Panc1 (cell line): ENCODE measurements at places on chromosomes 6 and 20.

- DNase-seq = no peak
Measured at GRCh38 chr6:135419162-135419561, 78.4 kb downstream of the AHI1 start.

- no peak for DNase-seq
Measured at GRCh38 chr6:158324136-158324535, 11.9 kb downstream of the TULP4 start.

DNA sequence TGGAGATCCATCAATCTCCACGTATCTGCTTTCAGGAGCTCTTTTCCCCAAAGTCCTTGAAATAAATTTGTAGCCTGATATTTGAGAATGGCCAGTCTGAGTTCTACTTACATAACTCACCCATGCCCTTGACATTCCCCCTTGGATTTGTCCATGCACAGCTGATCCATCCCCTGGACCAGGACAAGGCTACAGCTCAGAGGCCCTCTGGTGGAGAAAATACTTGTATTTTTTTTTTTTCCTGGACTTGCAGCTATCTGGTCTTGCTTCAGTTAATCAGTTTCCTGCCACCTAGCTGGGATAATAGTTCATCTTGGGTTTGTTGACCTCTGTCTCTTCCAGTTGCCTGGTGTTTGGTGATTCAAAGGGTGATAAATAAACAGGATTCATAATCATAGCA, 467.6 kb downstream of the DHX35 start:
- no peak for DNase-seq

DNA sequence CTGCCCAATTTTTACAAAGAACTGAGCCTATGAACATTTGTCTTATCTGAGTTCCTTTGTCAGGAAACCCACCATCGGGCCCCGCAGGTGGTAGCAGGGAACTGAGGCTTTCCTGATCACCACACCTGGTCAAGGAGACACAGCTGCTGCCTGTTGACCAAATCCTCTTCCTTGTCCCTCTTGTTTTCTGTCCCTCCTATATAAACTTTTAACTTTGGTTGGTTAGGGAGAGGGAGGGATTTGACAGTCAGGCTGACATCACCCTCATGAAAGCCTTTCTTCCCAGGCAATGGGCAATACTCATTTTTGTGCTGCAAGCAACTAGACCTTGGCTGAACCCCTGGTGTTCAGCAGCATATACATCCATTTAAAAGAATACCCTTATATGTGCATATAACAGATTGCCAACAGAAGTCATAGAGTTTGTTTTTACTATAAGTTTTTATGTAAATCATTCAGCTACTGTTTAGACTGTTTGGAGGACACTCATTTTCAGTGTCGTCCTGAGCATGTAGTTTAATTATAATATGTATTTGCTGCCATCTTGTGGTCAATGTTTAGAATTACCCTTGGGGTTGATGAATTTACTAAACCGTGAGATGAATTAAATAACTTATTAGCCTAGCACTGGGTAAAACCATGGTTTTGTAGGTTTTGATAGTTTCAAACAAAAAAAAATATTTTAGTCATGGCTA, 17.0 kb downstream of the CRISP1 start:
- DNase-seq = peak; percentile 27

DNA sequence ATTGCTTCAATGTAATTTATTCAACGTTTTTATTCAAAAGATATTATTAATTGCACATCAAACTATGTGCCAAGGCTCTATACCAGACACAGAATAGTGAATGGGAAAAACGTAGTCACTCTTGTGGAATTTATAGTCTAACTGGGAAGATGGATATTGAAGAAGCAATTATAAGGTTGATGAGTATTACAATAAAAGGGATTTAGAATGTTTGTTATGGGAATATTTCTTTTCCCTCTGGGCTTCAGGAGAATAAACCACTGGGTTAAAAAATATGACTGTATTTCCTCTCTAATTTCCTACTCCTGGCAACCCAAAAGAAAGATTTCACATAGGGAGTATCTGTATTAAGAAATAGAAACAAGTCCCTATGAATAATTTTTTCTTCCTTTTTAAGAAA, 25.1 kb upstream of the UTRN start:
- no peak for DNase-seq

- DNase-seq = no peak
Measured at GRCh38 chr20:13644010-13644409, 5.3 kb upstream of the TASP1 start.

DNA sequence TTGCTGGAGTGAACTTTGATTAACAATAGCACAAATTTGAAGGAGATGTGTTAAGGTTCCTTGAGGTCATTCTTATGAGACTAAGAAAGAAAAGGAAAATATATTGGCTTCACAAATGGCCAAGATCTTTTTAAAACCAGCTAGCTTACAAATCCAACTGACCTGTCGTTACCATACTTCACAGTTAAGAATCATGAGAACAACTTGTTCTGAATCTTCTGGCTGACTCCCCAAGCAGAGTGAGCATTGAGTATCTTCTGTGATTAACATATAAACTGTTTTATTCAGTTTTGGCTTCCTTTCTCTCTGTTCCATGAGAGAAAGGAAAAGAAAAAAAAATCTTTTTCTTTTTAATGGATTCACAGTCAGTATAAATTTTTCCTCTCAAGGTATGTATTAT, 277.1 kb downstream of the KHDC1L start:
- DNase-seq = no peak

DNA sequence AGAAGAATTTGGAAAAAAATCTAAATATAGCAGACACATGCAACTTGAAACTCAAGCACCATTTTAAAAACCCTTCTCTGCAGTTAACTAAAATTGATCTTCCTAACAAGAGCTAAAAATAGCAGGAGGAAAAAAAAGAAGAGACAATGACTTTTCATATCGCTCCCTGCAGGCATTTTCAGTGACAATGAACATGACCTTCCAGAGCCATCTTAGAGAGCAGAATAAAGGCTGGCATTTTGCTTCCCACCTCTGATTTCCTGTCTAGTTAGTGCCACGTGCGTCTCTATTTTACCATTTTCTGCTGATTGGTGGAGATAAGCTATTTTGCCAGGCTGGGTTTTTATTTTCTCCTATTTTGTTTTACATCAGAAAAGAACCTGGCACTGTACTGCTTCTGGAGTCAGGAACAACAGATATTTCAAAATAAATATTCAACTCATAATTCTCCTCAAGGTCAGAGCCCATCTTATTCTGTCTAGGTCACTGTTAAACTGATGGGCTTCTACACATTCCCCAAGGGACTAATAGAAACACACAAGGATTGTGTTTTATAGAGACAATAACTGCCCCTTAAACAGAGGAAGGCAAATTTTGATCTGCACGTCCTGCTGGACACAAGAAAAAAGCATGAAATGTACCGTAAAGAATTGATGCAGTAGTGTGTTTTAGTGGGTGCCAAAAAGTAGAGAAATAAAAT, 70.2 kb upstream of the ENPP5 start:
- no peak for DNase-seq

- no peak for DNase-seq
Measured at GRCh38 chr6:161644521-161644920, 370.7 kb upstream of the AGPAT4 start.

GRCh38 chr20:52542131-52542530, 350.6 kb upstream of the ZFP64 start:
- no peak for DNase-seq

GRCh38 chr6:73394577-73395354, at the start of gene DDX43:
Gene DDX43, plus strand, starts transcription at chr6:73394828. Its CDS starts 78 bp downstream, at chr6:73394906.
- peak; percentile 98 for DNase-seq

- DNase-seq = no peak
Measured at GRCh38 chr6:126641641-126642040, 301.7 kb downstream of the CENPW start.

DNA sequence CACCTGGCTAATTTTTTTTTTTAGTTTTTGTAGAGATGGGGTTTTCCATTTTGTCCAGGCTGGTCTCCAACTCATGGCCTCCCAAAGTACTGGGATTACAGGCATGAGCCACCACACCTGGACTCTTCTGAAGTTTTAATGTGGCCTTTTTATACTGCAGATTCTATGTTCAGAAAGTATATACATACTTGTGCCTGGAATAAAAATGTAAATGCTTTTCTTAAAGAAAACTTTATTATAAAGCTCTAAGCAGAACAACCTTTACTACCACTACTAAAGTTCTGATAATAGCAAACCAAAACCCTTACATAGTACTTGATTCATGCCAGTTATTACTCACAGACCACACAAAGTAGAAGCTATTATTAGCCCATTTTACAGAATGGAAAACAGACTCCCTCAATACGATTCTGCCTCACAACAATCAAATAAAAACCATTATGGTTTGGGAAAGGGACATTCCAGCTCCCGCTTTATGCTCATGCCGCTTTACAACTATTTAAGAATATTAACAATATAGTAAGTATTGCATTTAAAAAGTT, 5.3 kb downstream of the PHIP start:
- DNase-seq = no peak

GRCh38 chr6:73560182-73560732, 39.4 kb upstream of the EEF1A1 start:
- DNase-seq = no peak

- no peak for DNase-seq
Measured at GRCh38 chr20:58130581-58130980, 97.9 kb downstream of the ANKRD60 start.

DNA sequence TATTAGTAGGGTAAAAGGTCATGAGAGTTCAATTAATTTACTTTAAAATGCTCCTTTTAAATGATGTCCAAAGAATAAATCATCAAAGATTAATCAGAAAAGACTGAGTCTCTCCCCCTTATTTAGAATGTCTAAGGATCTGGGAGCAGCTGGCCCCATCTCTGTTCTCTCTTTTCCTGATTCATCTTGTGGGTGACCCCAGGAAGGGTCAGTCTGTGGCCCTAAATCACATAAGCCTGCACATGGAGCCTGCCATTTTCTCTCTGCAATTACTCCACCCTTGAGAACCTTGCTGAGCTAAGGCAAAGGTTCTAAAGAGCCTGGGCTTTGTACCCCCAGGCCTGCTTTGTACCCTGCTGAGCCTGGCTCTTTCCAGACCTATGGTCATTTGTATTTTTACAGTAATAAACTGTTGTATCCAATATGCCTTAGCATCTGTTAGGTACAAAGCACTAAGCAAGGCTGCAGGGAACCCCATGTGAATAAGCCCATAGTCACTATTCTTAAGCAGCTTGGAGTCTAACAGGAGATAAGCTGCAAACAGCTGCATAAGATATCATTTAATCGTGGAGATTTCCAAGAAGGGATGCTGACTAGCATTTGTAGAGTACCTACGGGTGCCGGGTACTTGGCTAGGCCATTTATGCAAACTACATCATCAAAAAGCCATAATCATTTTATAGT, 431.0 kb upstream of the MARCKS start:
- DNase-seq = no peak

DNA sequence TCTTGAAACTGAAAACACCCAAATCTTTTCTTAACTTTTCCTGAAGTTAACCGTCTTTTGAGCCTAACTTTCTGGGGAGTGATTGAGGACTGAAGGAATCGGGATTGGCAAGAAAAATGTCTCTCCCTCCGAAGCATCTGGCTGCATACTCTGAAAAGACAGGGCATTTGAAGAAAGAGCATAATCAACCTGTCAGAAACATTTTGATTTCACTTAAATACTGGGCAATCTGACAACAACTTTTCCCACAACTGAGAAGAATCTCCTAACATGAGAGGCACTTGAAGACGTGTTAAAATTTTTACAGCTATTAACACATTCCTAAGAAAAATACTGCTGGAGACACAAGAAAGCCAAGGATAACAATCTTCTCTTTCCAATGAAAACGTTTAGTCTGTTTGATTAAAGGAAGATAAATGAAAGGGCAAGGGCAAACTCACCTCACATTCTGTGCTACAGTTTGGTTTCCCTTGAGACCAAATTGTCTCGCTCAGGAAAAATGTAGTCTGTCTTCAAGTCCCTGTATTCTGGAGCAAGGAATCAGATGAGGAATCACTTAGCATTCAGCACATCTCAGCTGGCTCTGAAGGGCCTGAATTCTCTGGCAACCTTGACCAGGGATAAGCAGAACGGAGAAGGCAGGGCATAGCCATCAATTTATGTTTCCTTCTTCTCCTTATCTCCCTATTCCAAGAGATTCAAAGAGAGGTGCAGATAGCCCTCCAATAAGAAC, 76.1 kb downstream of the TBX18 start:
- DNase-seq = no peak

- DNase-seq = no peak
Measured at GRCh38 chr20:22499515-22500166, 84.7 kb downstream of the FOXA2 start.

GRCh38 chr6:151324488-151324825, 66.9 kb downstream of the ZBTB2 start:
- no peak for DNase-seq

DNA sequence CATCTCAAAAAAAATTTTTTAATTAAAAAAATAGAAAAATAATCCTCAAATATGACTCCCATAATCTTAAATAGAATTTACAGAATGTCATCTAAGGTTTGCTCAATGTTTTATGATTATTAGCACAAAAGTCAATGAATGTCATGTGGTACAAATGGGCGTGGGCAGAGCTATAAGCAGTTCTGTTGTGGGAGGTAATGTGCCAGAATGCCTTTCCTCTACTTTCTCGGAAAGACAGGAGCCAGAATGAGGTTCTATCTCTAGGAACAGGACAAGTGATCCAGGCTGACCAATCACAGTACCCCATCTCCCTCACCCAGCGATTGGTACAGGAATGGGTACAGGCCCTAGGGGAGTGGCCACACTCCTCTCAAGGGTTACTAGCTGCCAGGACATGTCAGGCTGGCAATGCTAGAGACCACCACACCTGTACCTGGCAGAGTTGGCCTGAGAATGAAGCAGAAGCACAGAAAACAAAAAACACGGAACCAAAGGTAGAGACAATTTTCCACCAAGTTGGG, 15.1 kb downstream of the RALGAPA2 start:
- DNase-seq = no peak
